Activated T-helper 1 cell treated with anti-CD3 and anti-CD28 coated beads, Interleukin-12 subunit alpha, Interleukin-12 subunit beta, Interleukin-2, Interleukin-4 antibody, amounts not matched to agents 30 ng/mL and 10 ng/mL and 1 ng/mL, durations not matched to agents 14 hours and 24 hours and 36 hours (primary cell): ENCODE measurements at places on chromosomes 16 and 17.

DNA sequence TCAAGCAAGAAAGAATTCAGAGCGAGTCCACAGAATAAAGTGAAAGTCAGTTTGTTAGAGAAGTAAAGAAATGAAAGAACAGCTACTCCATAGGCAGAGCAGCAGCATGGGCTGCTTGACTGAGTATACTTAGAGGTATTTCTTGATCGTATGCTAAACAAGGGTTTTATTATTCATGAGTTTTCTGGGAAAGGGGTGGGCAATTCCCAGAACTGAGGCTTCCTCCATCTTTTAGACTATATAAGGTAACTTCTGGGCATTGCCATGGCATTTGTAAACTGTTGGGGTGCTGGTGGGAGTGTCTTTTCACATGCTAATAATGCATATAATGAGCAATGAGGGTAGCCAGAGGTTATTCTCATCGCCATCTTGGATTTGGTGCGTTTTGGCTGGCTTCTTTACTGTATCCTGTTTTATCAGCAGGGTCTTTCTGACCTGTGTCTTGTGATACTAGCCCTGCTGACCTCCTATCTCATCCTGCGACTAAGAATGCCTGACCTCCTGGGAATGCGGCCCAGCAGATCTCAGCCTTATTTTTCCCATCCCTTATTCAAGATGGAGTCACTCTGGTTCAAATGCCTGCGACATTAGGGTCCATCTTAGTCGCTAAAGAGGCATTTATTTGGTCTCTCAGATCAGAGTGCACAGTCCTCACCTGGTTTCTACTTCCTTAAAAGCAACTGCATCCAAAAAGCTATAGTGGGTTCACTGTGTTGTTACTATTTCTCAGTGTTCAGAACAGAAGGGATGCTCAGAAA is 100.6 kb upstream of the CACNG5 start:
- H3K4me1 ChIP-seq = peaks cover 19% of the 10 kb centered on the region
- DNase-seq = no peak
- peaks cover 33% of the 10 kb centered on the region for H3K36me3 ChIP-seq
- H3K4me3 ChIP-seq = no peak overlapping the region
- H3K27me3 ChIP-seq = no peaks in the 10 kb centered on the region

DNA sequence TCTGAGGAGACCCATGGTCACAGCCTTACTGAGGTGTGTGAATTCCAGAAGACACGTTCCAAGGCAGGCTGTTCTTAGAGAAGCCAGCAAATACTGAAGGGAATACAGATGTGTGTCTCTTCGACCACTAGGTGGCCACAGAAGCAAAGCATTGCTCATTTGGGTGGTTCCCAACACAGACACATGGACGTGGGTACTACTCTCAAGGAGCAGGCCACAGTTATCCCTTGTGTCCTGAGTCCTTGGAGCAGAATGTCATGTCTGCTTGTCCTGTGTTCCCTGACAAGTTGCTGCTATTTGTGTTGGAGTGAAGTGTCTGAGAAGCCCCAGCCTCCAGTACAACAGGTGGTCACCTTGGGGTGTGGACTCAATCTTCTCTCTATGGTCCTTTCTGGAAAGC is 30.3 kb downstream of the HMOX2 start:
- peaks cover 30% of the 10 kb centered on the region for H3K36me3 ChIP-seq
- peak; percentile 51 for DNase-seq
- peaks cover 48% of the 10 kb centered on the region for H3K4me1 ChIP-seq

- H3K4me1 ChIP-seq = no peaks in the 10 kb centered on the region
- no peaks in the 10 kb centered on the region for H3K36me3 ChIP-seq
- no peak for DNase-seq
- H3K27me3 ChIP-seq = no peaks in the 10 kb centered on the region
- no peak overlapping the region for H3K27ac ChIP-seq
- no peak overlapping the region for H3K4me3 ChIP-seq
Measured at GRCh38 chr17:9479964-9480363, 95.7 kb downstream of the STX8 start.

GRCh38 chr17:7794075-7794663 is 39.8 kb upstream of the KDM6B start:
- H3K27me3 ChIP-seq = no peaks in the 10 kb centered on the region
- H3K27ac ChIP-seq = no peak overlapping the region
- no peak overlapping the region for H3K4me3 ChIP-seq
- no peaks in the 10 kb centered on the region for H3K36me3 ChIP-seq
- DNase-seq = no peak

GRCh38 chr17:8125947-8126490 is 2.1 kb upstream of the HES7 start:
- H3K27me3 ChIP-seq = peaks cover 49% of the 10 kb centered on the region
- DNase-seq = no peak
- H3K27ac ChIP-seq = peak overlapping the region; percentile 97
- H3K4me1 ChIP-seq = peaks cover 42% of the 10 kb centered on the region
